ENCODE measurements at places on chromosomes 13 and 19.
A peak's percentile ranks its signal among the peaks of the same experiment; 100 is the strongest.

DNA sequence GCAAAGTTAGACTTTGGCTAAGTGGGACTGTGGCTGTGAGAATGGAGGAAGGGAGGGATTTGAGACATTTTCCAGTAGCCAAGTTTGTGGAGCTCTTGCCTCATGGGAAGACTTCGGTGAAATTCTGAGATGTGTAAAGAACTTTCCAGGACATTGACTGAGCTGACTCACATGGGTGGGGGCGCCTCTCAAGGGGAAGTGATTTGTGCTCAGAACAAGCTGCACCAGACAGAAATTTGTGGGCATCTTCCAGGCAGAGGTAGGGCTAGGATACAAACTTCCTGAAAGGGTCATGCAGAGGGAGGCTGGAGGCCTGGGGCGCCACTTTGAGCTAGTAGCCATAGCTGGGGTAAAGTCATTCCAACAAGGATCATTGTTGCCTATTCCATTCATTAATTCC is 9.8 kb upstream of the SIGLEC10 start:
- no peak overlapping the region for H3K4me3 ChIP-seq
- H3K4me1 ChIP-seq, result peaks cover 6% of the 10 kb centered on the region
- no peak for DNase-seq
- H3K27me3 ChIP-seq, result peaks cover 27% of the 10 kb centered on the region
- no peaks in the 10 kb centered on the region for H3K36me3 ChIP-seq
- no peak overlapping the region for H3K27ac ChIP-seq

- DNase-seq, result no peak
- no peaks in the 10 kb centered on the region for H3K27me3 ChIP-seq
- H3K4me1 ChIP-seq, result no peaks in the 10 kb centered on the region
- H3K4me3 ChIP-seq, result no peak overlapping the region
- H3K36me3 ChIP-seq, result no peaks in the 10 kb centered on the region
Observed at GRCh38 chr13:34417896-34418295, 524.2 kb upstream of the NBEA start.

DNA sequence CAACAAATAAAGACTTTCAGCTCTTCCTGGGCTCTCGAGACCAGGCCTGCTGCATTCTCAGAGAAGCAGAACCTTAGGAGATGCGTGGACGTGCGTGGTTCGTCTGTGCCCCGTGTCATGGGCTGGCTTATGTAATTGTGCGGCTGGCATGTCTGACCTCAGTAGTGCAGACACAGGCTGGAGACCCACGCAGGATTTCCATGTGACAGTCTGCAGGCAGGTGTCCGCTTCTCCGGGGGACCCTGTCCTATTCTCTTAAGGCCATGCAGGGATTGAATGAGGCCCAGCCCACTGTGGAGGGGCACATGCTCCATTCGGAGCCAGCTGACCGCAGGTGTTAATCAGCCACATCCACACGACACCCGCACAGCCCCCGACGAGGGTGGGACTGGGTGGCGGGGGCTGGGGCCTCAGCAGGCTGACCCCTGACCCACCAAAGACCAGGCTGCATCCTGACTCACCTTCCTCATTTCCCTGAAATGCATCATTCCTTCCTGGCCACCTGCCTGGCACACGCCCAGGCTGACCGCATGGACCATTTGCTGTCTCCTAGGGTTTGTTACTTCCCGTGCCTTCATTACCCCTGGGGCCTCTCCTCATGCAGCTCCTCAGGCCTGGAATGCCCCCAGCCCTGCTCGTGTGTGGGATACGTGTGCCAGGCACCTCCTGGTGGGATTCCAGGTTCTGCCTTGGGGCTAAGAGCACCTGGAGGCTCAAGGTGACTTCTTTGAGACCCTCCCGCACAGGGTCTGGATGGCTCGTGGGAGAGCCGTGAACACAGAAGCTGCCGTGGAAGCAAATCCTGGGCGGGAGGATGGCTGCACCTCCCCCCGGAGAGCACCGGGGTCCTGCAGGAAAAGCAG is 10.7 kb upstream of the MCF2L start:
- H3K27me3 ChIP-seq, result no peaks in the 10 kb centered on the region
- H3K4me3 ChIP-seq, result no peak overlapping the region
- H3K27ac ChIP-seq, result no peak overlapping the region
- H3K36me3 ChIP-seq, result no peaks in the 10 kb centered on the region
- DNase-seq, result no peak

DNA sequence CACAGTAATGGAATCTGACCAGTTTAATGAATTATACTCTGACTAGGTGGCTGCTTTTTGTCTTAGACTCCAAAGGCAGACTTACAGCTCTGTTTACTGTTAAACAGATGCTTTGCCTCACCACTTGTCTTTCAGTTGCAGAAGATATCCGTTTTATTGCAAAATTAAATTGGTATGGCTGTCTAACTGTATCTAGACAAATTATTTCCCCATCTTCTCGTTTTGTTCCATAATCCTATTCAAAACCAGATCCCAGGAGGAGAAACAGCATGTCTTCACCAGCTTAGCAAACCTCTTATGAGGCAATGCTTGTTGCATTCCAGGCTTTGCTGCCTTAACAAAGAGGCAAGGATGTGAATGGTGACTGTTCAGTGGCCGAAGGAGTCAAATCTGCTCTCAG is 215.6 kb downstream of the TDRD3 start:
- no peak for DNase-seq
- H3K27me3 ChIP-seq, result no peaks in the 10 kb centered on the region
- no peaks in the 10 kb centered on the region for H3K36me3 ChIP-seq
- H3K4me1 ChIP-seq, result no peaks in the 10 kb centered on the region

GRCh38 chr13:30730526-30730925 is 4.8 kb upstream of the ALOX5AP start:
- H3K4me1 ChIP-seq, result peaks cover 24% of the 10 kb centered on the region
- no peak overlapping the region for H3K4me3 ChIP-seq
- H3K27ac ChIP-seq, result no peak overlapping the region
- peaks cover 5% of the 10 kb centered on the region for H3K27me3 ChIP-seq
- DNase-seq, result no peak
- peaks cover 2% of the 10 kb centered on the region for H3K36me3 ChIP-seq

DNA sequence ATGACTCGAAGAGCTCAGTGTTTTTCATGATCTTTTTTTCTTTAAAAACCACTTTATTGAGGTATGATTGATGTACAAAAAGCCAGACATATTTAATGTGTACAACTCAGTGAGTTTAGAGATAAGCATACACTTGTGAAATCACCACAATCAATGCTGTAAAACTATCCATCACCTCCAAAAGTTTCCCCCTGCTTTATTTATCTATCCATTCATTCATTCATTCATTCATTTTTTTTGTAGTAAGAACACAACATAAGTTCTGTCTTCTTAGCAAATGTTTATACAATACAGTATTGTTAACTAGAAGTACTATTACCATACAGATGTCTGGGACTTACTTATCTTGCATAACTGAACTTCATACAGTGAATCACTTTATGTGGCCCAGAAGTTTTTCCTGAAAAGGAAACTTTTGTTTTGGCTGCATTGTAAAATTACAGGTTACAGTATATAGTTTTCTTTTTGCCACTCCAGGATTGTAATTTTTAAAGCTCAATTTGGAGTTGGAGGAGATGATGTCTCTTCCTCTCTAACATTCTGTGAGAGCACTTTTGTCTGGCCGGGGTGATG is 6.7 kb downstream of the RAP2A start:
- no peak overlapping the region for H3K27ac ChIP-seq
- DNase-seq, result no peak
- no peaks in the 10 kb centered on the region for H3K27me3 ChIP-seq
- peaks cover 13% of the 10 kb centered on the region for H3K36me3 ChIP-seq
- H3K4me3 ChIP-seq, result no peak overlapping the region

- H3K27ac ChIP-seq, result peak overlapping the region; percentile 95
- H3K27me3 ChIP-seq, result no peaks in the 10 kb centered on the region
- H3K36me3 ChIP-seq, result peaks cover 23% of the 10 kb centered on the region
- peaks cover 22% of the 10 kb centered on the region for H3K4me1 ChIP-seq
Observed at GRCh38 chr19:38831142-38831605, 420 bp downstream of the ECH1 start.

- H3K36me3 ChIP-seq, result peaks cover 4% of the 10 kb centered on the region
- H3K4me3 ChIP-seq, result no peak overlapping the region
- no peak overlapping the region for H3K27ac ChIP-seq
- DNase-seq, result no peak
- peaks cover 4% of the 10 kb centered on the region for H3K4me1 ChIP-seq
Observed at GRCh38 chr13:100526318-100527000, 62.1 kb downstream of the GGACT start.

DNA sequence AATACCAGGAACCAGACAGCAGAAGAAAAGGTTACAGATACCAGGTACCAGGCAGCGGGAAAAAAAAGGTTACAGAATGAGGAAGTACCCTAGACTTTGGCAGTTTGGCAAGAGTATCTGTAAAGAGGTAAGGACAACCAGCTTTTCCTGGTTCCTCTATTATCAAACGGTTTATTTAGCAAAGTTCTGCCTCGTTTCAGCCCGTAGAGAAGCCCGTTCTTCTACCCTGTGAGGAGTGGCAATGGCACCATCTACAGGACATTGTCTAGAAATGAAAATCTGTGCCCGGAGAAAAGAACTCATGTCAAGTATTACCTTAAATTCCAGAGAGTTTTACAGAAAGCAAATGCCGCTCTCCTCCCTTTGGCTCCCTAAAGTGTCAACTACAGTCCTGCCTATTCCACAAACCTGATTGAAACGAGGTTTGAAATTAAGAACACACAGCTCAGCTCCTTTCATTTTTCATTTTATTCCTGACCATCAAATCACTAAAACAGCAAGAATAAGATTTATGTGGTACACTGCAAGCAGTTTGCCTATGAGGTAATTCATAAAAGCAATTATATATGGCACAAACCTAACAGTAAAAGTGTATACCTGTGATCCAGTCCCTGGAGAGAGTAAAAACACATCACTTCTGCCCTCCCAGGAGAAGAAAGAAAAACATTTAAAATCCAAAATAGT is 226.3 kb downstream of the SLC7A1 start:
- H3K36me3 ChIP-seq, result no peaks in the 10 kb centered on the region
- H3K4me1 ChIP-seq, result peaks cover 7% of the 10 kb centered on the region
- no peak overlapping the region for H3K27ac ChIP-seq
- no peak overlapping the region for H3K4me3 ChIP-seq

DNA sequence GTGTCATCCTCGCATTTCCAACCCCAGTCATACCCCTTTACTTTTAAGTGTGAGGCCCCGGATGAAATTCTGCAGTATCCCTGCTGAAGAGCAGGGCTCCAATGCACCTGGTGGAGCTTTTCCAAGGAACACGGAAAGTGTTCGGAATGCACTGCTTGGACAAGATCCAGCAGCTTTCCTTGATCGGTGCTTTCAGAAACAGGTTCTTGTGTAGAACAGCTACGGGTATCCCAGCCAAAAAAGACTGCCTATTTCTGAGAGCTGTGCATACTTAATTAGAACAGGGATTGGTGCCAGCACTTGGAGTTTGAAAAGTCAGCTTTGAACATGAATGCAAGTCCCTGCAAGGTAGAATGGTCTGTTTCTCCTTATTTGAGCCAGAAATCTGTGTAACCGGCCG is 87.2 kb upstream of the C1QTNF9B start:
- H3K4me1 ChIP-seq, result peaks cover 10% of the 10 kb centered on the region
- no peak overlapping the region for H3K27ac ChIP-seq
- DNase-seq, result no peak
- no peak overlapping the region for H3K4me3 ChIP-seq
- H3K36me3 ChIP-seq, result no peaks in the 10 kb centered on the region
- H3K27me3 ChIP-seq, result peaks cover 42% of the 10 kb centered on the region

- no peaks in the 10 kb centered on the region for H3K4me1 ChIP-seq
- H3K36me3 ChIP-seq, result no peaks in the 10 kb centered on the region
- no peak overlapping the region for H3K27ac ChIP-seq
- DNase-seq, result no peak
- peaks cover 3% of the 10 kb centered on the region for H3K27me3 ChIP-seq
- H3K4me3 ChIP-seq, result no peak overlapping the region
Observed at GRCh38 chr13:25928941-25929505, 122.8 kb downstream of the SHISA2 start.

- H3K27me3 ChIP-seq, result peaks cover 7% of the 10 kb centered on the region
- no peak overlapping the region for H3K4me3 ChIP-seq
- H3K27ac ChIP-seq, result no peak overlapping the region
Observed at GRCh38 chr19:5434970-5435641, 20.1 kb upstream of the ZNRF4 start.

GRCh38 chr13:20400774-20401173 is 124.9 kb downstream of the CRYL1 start:
- no peak overlapping the region for H3K27ac ChIP-seq
- H3K4me1 ChIP-seq, result peaks cover 26% of the 10 kb centered on the region
- H3K36me3 ChIP-seq, result no peaks in the 10 kb centered on the region
- no peak for DNase-seq

DNA sequence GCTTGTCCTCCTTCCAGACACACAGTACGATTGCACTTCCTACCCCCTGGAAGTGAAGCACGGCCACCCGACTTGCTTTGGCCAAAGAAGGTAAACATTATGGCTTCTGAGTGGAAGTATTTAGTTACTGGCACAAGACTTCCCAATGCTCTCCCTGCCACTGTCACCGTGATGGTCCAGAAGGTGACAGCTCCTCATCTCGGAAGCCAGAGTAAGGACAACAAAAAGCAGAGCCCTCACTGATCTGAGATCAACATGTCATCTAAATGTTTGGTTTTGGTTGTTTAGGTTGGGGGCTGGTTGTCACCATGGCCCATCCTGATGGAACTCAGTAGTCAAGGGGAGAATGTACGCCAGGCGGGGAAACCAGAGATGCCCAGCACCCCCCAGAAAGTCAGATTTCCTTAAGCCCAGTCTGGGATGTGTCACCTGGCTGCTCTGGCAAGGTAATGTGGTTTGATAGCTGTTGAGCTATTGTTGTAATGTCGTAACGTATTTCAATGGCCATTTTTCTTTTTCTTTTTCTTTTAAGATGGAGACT is 170.1 kb upstream of the ZNF536 start:
- H3K36me3 ChIP-seq, result no peaks in the 10 kb centered on the region
- no peak overlapping the region for H3K4me3 ChIP-seq
- H3K4me1 ChIP-seq, result no peaks in the 10 kb centered on the region
- no peak for DNase-seq

GRCh38 chr19:11375143-11375948 is 880 bp downstream of the SWSAP1 start:
- no peaks in the 10 kb centered on the region for H3K27me3 ChIP-seq
- no peak overlapping the region for H3K27ac ChIP-seq
- H3K4me3 ChIP-seq, result no peak overlapping the region
- H3K4me1 ChIP-seq, result peaks cover 39% of the 10 kb centered on the region

GRCh38 chr19:35348911-35349611 is 1.4 kb downstream of the FFAR1 start:
- peaks cover 43% of the 10 kb centered on the region for H3K4me1 ChIP-seq
- no peak overlapping the region for H3K4me3 ChIP-seq
- peaks cover 2% of the 10 kb centered on the region for H3K27me3 ChIP-seq

GRCh38 chr13:32036126-32036695 is 4.6 kb downstream of the FRY start:
- H3K4me1 ChIP-seq, result peaks cover 71% of the 10 kb centered on the region
- H3K36me3 ChIP-seq, result peaks cover 2% of the 10 kb centered on the region
- H3K27me3 ChIP-seq, result peaks cover 6% of the 10 kb centered on the region
- H3K4me3 ChIP-seq, result peak overlapping the region; percentile 72
- no peak overlapping the region for H3K27ac ChIP-seq

GRCh38 chr19:39544911-39545310 is 5.0 kb upstream of the EID2 start:
- H3K27me3 ChIP-seq, result peaks cover 2% of the 10 kb centered on the region
- H3K4me3 ChIP-seq, result no peak overlapping the region
- H3K4me1 ChIP-seq, result peaks cover 24% of the 10 kb centered on the region
- H3K36me3 ChIP-seq, result no peaks in the 10 kb centered on the region

GRCh38 chr13:48510698-48511097 is 22.2 kb downstream of the RCBTB2 start:
- peaks cover 28% of the 10 kb centered on the region for H3K4me1 ChIP-seq
- DNase-seq, result no peak
- no peak overlapping the region for H3K4me3 ChIP-seq
- peaks cover 16% of the 10 kb centered on the region for H3K36me3 ChIP-seq

Data from activated T-helper 1 cell treated with anti-CD3 and anti-CD28 coated beads, Interleukin-12 subunit alpha, Interleukin-12 subunit beta, Interleukin-2, Interleukin-4 antibody, amounts not matched to agents 30 ng/mL and 10 ng/mL and 1 ng/mL, durations not matched to agents 14 hours and 24 hours and 36 hours (primary cell).